ENCODE measurements at places on chromosomes 12 and 14.

- no peak for DNase-seq
Observed at GRCh38 chr12:26659930-26660329, 173.1 kb downstream of the ITPR2 start.

DNA sequence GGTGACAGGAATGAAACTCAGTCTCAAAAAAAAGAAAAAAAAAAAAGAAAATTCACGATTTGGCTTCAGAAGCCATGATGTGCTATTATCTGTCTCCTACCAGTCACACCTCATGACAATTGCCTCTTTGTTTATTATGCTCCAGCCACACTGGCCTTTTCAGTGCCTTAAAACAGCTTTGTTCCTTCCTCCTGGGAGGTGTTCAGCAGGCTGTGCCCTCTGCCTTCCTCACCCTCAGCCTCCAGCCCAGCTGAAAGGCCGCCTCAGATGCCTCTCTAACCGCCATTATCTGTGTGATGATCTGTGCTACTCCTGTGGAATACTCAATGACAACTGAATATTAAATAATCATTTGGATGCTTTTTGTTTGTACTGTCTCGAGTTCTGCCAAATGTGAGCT lies 8.6 kb upstream of the ARPC3 start:
- no peak for DNase-seq

GRCh38 chr14:100578552-100578951 lies 8.7 kb downstream of the BEGAIN start:
- no peak for DNase-seq

- no peak for DNase-seq
Observed at GRCh38 chr12:16587514-16587913, 18.4 kb downstream of the LMO3 start.

DNA sequence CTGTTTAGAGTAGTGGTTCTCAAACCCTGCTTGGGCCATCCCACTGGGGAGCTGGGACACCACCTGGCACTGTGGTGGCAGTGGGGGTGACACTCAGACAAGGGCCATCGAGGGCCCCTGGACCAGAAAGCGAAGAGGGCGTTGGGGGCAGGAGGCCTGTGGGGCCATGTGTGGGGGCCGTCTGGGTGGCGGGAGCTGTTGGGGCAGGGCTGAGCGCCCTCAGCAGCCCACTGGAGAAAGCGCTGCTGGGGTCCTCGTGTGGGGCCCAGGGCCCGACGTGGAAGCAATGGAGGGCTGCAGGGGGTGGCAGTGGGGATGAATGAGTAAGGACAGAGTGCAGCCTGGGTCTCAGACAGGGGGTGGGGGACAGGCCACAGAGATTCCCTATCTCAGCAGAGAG lies 5.9 kb upstream of the ADSS1 start:
- no peak for DNase-seq

DNA sequence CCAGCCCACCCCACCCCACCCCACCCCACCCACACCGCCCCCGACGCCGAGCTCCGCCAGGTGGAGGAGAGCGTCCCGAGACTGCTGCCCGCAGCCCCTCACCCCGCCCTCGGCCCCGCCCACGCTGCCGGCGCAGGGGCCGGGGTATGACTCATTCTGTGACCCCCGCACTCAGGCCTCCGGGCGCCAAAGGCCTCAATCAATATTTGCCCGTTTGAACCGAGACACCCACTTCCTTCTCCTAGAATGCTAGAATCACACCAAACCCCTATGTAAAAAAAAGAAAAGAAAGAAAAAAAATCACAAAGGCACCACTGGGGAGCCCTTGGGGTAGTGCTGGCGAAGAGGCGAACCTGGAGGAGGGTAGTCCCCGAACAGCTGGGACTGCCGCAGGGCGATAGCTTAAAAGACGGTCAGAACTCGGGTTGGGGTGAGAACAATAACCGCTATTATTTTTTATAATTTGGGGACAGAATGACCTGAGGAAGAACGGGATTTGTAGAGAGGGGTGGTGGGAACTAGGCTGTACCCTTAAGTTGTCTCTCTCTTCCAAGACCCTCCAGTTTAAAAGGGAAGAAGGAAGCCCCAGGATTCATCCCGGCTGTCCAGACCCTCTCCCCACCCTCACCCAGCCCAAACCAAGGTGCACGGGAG lies 894 bp downstream of the KRT8 start:
- DNase-seq, result no peak
